ENCODE measurements at places on chromosomes 5 and 9. TPM values are rescaled to one million over a fixed set of nuclear protein-coding genes. Genes with fewer than 3 reads are reported as not detected.
A peak's percentile ranks its signal among the peaks of the same experiment; 100 is the strongest.

The BTNL9 gene
- total RNA-seq, result 54.9 TPM

The CD14 gene
- 54.6 TPM for total RNA-seq

The FOXD4L4 gene
- total RNA-seq, result 0.44 TPM

The OLFM1 gene
- total RNA-seq, result 40.6 TPM

The FAM221B gene
- total RNA-seq, result not detected

DNA sequence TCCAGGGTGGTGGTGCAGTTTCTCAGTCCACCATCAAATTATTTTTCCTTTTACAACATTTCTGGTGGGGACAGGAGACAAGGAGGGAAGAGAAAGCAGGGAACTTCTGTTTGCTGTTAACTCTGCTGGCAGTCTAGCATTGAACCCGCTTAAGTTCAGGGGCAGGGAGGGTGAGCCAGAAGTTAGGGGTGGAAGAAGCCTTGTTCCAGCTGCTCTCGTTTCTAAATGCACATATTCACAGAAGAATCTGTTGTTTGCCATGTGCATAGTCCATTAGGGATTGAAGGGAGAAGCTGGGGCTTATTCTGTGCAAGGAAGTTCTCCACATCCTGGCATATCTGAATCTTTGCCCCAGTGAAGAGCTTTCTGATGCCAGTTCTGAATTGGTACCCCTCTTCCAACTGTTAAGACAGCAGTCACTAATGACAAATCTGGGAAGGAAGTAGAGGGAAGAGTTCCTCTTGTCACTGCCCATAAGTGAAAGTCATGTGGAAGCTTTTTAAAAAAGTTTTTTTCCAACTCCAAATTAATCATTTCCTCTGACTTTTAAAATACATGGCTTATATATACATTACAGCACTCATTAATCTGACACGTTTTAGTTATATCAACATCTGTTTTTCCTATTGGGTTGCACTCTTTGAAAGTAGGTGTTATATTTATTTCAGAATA lies 32.6 kb upstream of the ACOT12 start:
- no peak for DNase-seq

DNA sequence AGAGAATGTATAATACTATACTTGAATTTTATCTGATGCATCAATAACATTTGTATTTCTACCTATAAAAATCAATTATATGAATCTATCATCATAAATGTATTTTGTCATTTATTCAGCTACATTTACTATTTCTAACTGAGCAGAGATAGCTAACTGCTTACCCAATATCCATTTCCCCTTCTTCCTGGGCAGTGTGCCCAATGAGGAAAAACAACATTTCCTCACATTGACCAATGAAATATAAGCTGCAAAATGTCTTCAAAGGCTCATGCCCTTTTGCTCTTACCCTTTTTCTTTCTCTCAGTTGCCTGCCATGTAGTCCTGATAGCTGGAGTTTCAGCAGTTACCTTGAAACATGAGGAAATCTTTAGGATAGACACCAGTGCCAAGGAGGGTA lies 385.8 kb upstream of the PCSK5 start:
- peak; percentile 54 for DNase-seq

DNA sequence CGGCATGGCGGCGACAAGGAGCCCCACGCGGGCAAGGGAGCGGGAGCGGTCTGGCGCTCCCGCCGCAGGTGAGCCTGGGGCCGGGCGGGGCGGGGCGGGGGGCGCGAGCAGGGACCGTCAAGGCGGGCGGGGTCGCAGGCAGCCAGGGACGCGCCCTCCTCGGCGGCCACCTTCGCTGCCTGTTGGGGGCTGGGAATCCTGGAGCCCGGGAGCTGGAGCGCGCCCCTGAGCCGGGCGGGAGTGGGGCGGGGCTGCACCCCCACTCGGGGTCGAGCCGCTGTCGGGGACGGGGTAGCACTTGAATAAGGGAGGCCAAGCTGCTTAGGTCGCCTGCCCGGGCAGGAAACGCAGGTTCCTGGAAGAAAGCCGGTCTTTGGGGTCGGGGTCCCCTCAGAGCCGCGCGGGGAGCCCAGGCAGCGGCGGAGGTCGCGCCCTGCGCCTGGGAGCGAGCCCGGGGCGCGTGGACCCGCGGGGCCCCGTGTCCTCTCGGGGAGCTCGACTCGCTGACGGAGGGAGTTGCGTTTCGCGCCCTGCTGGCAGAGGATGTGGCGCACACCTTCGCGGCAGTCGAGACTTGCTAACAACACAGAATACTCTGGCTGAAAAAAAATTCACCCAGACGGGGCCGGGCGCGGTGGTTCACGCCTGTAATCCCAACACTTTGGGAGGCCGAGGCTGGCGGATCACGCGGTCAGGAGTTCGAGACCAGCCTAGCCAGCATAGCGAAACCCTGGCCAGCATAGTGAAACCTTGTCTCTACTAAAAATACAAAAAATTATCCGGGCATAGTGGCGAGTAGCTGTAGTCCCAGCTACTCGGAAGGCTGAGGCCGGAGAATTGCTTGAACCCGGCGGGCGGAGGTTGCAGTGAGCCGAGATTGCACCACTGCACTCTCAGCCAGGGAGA lies 552 bp downstream of the OTULINL start:
- no peak for DNase-seq

- DNase-seq, result no peak
These were observed 500.0 kb upstream of the C9orf72 start for GRCh38 chr9:28073270-28073669.

DNA sequence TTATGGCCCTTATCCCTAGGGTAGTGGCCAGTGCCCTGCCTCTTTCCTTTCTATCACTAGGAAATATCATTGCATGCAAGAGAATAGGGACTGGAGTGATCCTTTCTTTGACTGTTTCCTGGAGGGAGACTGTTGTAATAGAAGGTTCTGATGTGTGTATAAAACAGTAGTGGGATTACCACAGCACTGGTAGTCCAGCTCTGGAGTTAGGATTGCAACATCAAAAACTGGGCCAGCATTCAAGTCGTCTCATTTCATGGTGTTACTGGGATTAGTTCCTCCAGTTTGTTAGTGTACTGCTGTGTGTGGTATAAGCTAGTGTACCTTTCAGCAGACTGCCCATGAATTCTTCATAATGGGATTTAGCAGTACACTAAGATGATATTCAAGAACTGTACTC lies 45.8 kb downstream of the KIAA1958 start:
- peak; percentile 46 for DNase-seq

DNA sequence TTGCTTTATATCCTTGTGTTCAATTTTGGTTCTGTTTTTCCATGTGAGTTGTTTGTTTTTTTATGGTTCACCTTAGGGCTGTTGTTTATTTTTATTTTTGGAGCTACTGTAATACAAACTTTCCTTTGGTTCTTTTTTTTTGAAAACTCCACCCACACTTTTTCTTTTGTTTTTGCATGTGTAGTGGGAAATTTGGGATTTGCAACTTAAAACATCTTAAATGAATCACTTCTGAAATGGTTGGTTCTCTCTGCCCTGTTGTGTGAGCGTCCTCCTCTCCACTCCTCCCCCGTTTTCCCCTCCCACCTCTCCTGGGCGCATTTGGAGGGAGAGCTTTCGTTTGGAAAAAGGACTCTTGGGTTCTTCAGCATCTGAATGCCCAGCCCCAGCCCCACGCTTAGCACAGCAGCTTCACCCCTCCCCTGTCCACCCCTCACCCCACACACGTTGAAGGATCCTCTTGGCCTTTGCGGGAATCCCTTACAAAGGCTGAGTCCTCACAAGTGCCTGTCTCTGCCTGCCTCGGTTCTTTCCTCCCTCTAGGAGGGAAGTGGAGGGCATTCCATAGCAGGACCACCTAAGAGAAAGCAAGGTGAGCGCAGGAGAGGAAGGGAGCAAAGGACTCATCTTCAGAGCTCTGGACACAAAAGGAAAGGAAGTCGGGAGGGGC lies 67.2 kb downstream of the DMRT1 start:
- no peak for DNase-seq

- DNase-seq, result no peak
These were observed 678.1 kb upstream of the ZNF608 start for GRCh38 chr5:125424402-125425141.

DNA sequence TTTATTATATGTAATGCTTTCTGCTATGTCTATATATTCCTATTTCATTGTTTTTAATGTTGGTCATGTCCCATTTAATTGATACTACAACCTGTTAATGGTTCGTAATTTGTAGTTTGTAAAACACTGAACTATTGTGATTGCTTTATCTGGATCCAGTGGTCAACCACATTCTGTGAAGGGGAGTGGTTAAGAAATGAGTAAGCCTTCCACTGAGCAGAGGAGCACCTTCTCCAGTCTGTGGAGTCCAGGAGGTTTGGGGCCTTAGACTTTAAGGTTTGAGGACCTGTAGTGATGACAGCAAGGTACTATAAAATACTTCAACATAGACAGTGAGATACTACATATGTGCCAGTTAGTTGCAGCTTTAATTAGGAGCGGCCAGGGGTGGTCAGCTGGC lies 67.7 kb upstream of the RAD23B start:
- no peak for DNase-seq

- DNase-seq, result no peak
These were observed 133.5 kb downstream of the CD180 start for GRCh38 chr5:67063055-67063454.

DNA sequence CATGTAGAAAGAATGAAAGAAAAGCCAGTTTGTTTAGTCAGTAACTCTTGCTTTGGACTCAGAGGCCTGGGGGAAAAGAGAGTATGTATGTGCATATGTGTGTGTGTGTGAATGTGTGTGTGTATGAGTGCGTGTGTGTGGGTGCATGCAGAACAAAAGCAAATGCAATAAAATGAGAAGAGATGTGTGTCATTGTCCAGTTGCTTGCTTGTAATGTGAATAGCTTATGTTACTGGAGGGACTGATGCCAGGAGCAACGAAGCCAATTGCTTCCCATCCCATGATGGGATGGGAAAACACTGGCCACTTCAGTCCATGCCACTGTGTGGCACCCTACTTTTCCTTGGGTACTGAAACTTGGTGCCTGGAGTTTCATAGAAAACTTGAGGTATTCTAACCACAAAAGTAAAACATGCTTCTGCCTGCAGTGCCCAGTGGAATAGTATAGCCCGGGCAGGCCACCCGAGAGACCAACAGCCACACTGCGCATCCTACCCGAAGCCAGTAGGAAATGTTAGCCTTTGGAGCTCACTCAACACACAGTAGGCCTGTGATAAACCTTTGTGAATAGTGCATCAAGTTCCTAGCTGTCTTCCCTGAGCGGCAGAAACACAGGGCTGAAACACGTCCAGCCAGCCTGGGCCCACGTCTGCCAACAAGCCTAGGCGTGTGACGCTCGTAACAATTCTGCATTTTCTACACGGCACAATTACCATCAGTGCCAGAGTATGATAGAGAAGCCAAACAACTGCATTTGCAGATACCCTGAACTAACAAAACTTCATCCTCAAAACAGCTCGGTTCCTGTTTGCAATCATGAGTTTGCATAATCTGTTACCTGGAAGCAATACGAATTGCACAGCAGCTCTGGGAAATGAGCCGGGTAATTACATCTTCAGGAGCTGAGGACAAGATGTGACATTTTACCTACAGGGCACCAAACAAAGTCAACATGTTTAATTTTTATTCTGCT lies 198.1 kb downstream of the SYK start:
- no peak for DNase-seq

DNA sequence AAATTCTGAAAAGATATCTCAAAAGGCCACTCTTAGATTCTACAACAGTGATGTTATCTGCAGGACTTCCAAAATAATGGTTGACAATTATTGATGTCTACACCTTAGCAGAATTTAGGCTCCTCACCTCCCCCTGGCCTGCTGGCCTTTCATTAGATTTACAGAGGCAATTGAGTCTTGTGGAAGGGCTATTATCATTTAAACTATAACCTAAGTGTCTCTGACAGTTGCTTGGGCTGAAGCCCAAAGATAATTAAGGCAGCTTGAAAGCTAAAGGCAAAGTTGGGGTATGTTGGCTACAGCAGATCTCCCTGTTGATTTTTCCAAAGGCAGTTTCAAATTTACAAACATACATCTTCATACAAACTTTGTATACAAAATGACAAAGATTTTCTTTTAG lies 912.3 kb downstream of the TAF11L14 start:
- no peak for DNase-seq

DNA sequence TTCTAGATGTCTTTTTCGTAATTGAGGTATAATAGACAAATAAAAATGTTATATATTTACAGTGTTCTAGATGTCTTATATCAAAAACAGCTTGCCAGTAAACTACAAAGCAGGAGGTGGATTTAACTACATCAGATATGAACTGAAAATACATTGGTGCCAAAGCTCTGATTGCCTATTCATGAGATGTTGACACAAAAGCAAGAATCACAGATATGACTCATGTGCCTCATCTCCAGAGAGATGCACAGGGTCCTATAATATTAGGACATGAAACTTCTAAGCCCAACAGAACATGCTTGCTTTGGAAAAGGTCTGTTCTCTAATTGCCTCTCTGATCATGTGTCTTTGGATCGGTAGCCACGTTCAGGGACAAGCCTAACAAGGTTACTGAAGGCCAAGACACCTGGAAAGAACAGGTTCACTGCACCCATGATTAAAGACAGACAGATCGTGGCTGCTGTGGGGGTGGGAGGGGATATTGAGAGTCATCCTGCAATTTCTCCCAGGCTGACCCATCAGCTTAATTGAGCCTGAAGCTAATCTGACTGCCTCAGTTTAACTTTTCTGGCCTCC lies 16.8 kb downstream of the ABCA1 start:
- DNase-seq, result no peak

- DNase-seq, result no peak
These were observed 34.3 kb downstream of the DBH start for GRCh38 chr9:133670466-133670865.

- DNase-seq, result no peak
These were observed 105.6 kb downstream of the SUSD1 start for GRCh38 chr9:112069318-112070169.

Measured in tibial nerve (tissue), 4 donors.